Activated T-helper 17 cell treated with anti-CD3 and anti-CD28 coated beads, Interleukin-2, amount 50 U/mL, for 72 hours (primary cell): ENCODE measurements at places on chromosomes 1 and 21. TPM values are rescaled to one million over a fixed set of nuclear protein-coding genes. Genes with fewer than 3 reads are reported as not detected.

GRCh38 chr1:246786606-246787238 lies 62.5 kb downstream of the SCCPDH start:
- ATAC-seq, result no peak

DNA sequence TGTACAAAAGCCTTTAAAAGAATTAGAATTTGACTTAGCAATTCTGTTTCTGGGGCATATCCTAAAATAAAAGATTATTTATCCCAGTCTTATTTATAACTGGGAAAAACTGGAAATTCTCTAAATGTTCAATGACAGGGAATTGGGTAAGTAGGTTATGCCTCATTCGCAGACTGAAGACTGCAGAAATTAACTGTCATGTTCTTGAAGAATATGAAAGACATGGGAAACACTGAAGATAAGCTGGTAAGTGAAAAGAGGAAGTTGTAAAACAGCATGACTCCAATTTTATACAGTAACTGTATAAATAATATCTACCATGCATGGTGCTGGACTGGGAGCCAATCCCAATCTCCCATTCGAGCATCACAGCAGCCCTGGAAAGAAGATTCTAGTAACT lies 50.6 kb upstream of the SLC2A1 start:
- ATAC-seq, result no peak

GRCh38 chr21:30437010-30437565 lies 3.0 kb upstream of the KRTAP15-1 start:
- ATAC-seq, result no peak

- no peak for ATAC-seq
Observed at GRCh38 chr1:39776400-39776713, 5.2 kb upstream of the OXCT2 start.

GRCh38 chr1:119007670-119008482 lies 19.7 kb upstream of the TBX15 start:
- ATAC-seq, result no peak

DNA sequence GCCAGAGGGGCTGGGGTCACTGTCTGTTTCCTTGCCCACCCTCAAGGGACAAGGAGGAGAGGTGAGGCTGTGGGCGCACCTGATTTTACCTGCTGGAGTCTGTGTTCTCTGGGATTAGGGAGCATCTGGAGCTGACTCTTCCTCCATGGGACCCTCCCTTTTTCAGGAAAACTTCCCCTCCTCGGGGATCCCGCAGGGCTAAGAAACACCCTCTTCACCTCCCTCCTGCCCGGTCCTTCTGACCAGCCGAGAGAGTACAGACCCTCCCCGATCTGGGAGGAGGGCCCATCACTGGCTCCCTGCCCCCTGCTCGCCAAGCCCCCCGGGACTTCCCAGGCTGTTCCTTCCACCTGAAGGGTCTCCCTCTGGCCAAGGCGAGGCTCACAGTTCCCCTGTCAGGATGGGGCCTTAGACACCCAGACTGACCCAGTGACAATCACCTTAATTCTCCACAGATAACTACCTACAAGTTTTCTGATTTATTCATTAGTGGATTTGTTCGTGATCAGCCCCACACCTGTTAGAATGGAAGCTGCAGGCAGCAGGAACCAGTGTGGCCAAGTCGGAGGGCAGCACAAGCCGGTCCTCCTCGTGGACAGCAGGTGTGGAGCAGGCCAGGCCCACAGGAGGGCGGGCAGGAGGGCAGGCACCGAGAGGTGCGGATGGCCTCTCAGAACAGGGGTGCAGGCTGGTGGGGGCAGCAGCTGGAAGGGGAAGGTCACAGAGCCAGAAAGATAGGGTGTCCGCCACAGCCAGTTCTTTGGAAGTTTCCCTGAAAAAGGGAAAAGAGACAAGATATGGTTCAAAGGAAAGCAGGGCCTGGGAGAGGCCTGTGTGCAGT lies 15.9 kb upstream of the SAMD11 start:
- no peak for ATAC-seq

DNA sequence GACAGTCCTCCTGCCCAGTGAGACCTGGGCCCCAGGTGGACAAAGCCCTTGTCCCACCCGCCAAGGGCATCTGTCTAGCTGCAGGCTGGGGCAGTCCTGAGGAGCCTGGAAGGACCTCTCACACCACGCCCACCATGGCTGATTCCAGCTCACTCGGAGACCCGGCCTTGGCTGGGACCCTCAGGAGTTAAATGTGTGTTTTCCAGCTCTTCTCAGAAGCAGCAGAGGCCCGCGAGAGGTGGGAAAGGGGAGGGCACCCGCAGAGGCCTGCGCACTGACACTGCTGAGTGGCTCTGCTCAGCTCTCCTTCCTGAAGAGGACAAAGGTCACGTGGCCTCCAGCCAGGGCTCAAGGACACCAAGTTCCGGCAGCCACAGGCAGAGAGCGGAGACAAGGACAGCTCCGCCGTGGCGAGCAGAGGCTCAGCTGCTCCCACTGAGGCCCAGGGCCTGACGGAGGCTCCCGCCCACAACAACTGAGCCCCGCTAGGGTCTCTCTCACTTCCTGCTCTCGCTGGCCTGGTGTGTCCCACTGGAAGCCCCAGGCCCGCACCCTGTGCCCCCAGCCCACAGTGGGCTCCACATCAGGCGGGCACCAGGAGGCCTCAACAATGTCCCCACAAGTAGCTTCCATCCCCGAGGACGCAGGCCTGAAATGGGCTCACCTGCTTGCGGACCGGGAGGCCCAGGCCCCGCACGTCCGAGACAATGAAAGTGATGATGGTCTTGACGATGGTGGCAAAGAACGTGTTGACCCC lies 16.9 kb downstream of the SLC19A1 start:
- no peak for ATAC-seq

DNA sequence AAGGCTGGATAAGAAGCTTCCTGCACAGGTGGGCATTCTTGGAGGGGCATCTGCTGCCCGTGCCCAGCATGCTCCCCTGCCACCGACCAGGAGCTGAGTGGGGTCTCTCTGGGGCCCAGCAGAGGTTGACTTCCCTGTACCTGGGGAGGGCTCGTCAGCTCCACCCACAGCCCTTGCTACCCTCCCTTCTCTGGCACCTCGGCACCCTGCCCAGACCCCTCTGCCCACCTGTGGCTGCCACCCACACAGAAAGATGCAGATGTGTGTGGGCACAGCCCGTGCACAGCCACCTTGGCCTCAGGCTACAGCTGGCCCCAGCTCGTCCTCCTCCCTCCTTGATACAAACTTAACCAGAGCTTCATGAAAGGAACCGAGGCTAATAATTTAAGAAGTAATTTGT lies 241.2 kb upstream of the VAMP3 start:
- ATAC-seq, result no peak

DNA sequence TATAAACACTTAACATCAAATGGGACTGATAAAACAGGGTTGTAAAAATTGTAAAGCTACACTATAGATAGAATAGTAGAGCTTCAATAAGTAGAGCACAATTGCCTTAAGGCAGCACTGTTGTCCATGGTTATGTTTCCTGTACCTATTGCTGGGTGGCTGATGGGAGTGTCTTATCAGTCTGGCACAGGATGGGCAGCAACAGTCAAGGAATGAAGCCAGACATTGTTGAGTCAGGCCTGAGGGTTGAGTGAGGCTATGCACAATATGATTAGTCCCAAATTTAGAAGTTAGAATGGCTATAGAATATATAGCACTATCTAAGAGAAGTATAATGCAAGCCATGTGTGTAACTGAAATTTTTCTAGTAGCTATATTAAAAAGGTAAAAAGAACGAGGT lies 25.0 kb upstream of the CD1D start:
- no peak for ATAC-seq

DNA sequence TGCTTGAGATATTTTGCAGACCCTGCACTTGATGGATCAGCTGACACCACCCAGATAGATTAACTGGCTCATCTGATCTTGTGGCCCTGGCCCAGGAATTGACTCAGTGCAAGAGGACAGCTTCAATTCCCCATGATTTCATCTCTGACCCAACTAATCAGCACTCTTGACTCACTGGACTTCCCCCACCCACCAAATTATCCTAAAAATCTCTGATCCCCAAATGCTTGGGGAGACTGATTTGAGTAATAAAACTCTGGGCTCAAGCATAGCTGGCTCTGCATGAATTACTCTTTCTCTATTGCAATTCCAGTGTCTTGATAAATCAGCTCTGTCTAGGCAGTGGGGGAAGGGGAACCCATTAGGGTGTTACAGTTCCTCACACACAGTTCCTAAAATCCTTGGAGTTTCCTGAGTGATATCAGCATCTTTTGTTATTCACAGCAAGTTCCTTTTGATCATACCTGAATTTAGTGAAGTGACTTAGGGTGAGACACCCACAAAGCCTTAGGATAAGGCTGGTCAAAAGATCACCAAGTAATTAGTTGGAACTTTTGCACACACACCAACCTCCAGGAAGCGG lies 104.2 kb downstream of the COP1 start:
- ATAC-seq, result peak; percentile 90

DNA sequence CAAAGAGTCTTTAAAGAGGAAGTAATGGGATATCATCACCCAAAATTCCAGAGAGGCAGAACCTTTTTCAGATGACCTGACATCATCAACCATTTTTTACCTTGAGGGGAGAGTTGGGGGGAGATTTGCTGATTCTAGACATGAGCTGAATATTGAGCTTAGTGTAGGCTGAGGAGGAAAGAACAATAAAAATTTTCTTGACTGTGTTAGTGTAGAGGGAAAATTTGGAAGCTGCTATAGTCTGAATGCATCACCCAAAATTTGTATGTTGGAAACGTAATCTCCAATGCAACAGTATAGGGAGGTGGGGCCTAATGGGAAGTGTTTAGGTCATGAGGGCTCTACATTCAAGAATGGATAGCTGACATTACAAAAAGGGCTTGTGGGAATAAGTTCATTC lies 17.8 kb upstream of the CD84 start:
- ATAC-seq, result no peak

GRCh38 chr1:246381452-246381851 lies 125.6 kb downstream of the SMYD3 start:
- ATAC-seq, result no peak

GRCh38 chr1:46547481-46548383 lies 3.7 kb downstream of the KNCN start:
- peak; percentile 60 for ATAC-seq

GRCh38 chr1:67803380-67804279 lies 29.6 kb downstream of the GNG12 start:
- ATAC-seq, result no peak

DNA sequence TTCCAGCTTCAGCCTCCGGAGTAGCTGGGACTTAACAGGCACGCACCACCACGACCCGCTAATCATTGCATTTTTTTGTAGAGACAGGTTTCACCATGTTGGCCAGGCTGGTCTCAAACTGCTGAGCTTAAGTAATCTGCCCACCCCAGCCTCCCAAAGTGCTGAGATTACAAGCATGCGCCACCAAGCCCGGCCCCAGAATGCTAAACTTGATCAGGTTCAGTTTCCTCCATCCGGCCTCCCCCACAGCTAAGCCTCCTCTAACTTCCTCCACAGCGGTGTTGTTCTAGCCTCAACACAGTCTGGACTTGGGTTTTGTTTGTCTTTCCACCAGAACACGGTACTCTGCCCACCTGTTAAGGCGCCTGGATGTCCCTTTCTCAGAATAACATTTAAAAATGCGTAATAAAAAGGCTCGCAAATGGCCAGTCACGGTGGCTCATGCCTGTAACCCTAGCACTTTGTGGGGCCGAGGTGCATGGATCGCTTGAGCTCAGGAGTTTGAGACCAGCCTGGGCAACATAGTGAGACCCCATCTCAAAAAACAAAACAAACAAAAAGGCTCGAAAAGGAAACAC lies 2.4 kb downstream of the PARP1 start:
- ATAC-seq, result no peak

DNA sequence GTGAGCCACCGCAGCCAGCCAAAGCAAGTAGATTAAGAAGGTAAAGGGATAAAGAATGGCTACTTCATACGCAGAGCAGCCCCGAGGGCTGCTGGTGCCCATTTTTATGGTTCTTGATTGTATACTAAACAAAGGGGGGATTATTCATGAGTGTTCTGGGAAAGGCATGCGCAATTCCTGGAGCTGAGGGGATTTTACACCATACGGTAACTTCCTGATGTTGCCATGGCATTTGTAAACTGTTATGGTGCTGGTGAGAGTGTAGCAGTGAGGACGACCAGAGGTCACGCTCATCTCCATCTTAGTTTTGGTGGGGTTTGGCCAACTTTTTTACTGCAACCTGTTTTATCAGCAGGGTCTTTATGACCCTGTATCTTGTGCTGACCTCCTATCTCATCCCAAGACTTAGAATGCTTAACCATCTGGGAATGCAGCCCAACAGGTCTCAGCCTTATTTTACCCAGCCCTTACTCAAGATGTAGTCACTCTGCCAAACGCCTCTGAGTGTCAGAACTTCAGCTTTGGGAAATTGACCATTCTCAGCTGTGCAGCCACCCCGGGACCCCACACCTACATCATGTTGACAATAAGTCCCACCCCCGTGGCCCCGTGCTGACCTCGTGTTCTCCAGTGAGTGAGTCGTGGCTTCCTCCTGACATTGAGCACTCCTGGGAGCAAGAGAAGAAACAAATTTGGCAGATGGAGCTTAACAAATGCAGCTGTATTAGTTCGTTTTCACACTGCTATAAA lies 149.4 kb upstream of the COL6A1 start:
- no peak for ATAC-seq

GRCh38 chr1:231653632-231654031 lies 27.0 kb downstream of the DISC1 start:
- no peak for ATAC-seq

- peak; percentile 84 for ATAC-seq
Observed at GRCh38 chr21:35222541-35222941, 173.4 kb upstream of the RUNX1 start.

The MPZ gene
- 12.1 TPM for total RNA-seq

The PFKL gene
- 150 TPM for total RNA-seq

The PKN2 gene
- 23.7 TPM for total RNA-seq

The TARS2 gene
- total RNA-seq, result 28.8 TPM

The RAB13 gene
- 0.66 TPM for total RNA-seq

The PRR9 gene
- total RNA-seq, result not detected

The SPATA17 gene
- not detected for total RNA-seq

The MAP1LC3C gene
- not detected for total RNA-seq

The PTCH2 gene
- 0.64 TPM for total RNA-seq

The TMEM82 gene
- not detected for total RNA-seq

The PROK1 gene
- total RNA-seq, result not detected

The EPHB2 gene
- not detected for total RNA-seq

The SLC44A5 gene
- 0.61 TPM for total RNA-seq
